Left hindlimb (tissue), 1 donor: ENCODE measurements at places on chromosomes 4 and X.

DNA sequence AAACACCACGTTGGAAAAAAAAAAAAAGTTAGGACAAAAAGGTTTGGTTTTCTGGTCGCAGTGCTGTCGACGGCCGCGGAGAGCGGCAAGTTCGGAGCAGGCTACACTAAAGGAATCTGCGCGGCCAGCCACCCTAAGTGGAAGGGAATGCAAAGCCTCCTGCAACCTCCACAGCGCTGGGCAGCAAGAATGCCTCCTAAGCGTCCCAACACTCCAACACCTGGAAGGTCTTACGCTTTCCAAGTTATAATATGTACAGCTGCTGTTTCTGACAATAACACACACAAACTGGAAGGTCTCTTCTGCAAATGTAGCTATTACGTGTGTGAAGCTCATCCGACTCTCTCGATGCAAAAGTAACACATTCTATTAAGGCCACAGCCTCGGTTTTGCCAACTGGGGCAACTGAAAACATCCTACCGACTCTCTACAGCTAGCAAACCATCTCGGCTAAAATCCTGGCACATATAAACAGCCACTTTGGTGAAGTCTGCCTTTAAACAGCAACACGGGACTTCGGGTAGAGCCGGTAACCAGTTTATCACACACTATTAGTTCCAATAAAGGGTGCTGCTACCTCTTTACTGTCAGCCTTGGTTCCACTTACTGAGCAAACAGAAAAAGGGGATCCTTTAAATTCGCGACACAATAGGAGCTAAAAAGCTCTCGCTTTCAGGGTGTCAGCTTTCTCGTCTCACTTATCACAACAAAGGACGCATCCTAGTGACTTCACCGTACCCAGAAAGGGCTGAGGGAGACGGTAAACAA is 895 bp downstream of the SMIM14 start:
- DNase-seq, result peak; percentile 62

- no peak for DNase-seq
These were observed 17.8 kb downstream of the TMPRSS11E start for GRCh38 chr4:68465058-68465457.

DNA sequence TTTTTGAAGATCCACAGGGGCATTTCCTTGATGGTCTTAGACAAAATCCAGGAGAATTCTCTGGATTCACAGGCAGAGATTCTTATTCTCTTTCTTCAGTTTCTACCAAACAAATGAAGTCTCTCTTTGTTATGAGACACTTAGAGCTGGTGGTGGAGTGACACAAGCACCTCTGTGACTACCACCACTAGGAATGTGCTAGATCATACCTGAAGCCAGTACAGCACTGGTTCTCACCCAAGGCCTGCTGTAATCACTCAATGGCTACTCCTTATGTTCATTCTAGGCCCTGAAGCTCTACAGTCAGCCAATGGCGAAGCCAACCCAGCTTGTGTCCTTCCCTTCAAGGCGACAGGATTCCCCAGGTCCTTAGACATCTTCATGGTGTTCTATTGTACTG is 482.3 kb downstream of the TRAM1L1 start:
- DNase-seq, result no peak

DNA sequence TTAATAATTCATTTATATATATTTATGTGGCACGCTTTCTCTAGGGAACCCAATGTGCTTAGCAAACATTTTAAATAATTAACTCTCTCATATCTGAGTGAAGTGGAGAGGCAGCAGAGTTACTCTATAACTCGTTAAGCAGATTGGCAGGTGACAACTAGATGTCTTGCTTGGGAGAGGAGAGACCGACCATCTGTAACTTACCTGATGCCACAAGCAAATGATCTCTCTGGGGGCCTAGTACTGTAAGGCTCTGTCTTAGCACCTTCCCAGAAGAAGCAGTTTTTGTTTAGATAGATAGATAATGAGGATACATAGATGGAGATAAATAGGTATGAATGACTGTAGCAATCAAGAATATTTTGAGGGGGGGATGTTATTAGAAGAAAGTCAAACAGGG is 11.9 kb upstream of the SEL1L3 start:
- DNase-seq, result no peak

GRCh38 chr4:40897557-40898203 is 147.9 kb downstream of the NSUN7 start:
- DNase-seq, result peak; percentile 67

DNA sequence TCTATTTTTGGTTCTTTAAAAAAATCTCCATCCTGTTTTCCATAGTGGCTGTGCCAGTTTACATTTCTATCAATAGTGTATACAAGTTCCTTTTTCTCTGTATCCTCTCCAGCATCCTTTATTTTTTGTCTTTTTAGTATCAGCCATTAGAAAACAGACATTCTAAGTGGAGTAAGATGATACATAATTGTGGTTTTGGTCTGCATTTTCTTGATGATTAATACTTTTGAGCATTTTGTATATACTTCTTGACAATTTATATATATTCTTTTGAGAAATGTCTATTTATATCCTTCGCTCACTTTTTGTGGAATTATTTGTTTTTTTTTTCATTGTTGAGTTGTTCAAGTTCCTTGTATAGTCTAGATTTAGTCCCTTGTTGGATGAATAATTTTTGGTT is 382.2 kb upstream of the SPOCK3 start:
- DNase-seq, result no peak
